ENCODE measurements at places on chromosomes 1 and 21.

GRCh38 chr1:20185834-20186782 lies at the start of the genes PLA2G2C and UBXN10:
TSS of gene PLA2G2C (minus strand) at chr1:20186518. CDS start at chr1:20177363, 9,155 bp downstream.
TSS of gene UBXN10 (plus strand) at chr1:20186096. CDS start at chr1:20190562, 4,466 bp downstream.
- peak; percentile 49 for DNase-seq

DNA sequence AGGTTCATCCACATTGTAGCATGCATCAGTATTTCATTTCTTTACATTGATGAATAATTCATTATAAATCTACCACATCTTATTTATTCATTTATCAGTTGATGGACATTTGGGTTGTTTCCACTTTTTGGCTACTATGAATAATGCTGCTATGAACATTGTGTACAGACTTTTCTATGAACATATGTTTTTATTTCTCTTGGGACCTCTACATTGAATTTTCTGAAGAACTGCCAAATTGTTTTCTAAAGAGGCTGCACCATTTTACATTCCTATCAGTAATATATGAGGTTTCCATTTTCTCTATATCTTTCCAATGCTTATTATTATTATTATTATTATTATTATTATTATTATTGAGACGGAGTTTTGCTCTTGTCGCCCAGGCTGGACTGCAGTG lies 81.3 kb upstream of the SELENON start:
- DNase-seq, result no peak

- DNase-seq, result no peak
Observed at GRCh38 chr1:229406798-229407197, 27.1 kb downstream of the ACTA1 start.

DNA sequence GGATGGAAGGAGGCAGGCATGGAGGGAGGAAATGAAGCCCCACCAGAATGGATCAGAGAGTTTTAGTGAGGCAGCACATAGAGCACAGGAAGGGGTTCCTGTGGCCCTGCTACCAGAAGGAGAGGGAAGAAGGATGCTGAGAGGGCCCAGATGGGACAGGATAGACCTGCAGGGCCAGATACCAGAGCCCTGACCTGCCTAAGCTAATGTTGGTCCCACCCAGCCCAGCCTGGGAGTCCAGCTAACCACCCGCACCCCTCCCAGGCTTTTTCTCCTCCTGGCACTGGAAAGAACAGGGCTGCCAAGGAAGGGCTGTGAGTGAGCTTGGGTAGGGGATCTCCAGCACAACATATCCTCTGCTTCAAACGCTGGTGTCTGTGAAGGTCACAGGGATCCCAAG lies 6.9 kb downstream of the NECTIN4 start:
- DNase-seq, result no peak
